ENCODE measurements at places on chromosomes 2 and 18.

- DNase-seq, result no peak
Observed at GRCh38 chr2:239047861-239048260, 200.0 kb downstream of the TWIST2 start.

DNA sequence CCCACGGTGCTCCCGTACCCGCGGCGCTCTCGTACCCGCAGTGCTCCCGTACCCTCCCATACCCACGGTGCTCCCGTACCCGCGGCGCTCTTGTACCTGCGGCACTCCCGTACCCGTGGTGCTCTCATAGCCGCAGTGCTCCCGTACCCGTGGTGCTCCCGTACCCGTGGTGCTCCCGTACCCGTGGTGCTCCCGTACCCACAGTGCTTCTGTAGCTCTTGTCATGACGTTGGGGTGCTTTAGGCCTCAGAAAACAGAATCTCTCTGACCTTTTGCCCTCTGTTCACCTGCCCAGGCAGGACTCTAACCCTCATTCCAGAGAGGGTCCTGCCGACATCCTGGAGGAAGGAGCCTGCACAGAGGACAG lies 35.3 kb downstream of the SLC66A2 start:
- no peak for DNase-seq

GRCh38 chr2:236646441-236646840 lies 76.8 kb downstream of the ACKR3 start:
- DNase-seq, result no peak

- no peak for DNase-seq
Observed at GRCh38 chr2:168237741-168238140, 9.7 kb downstream of the STK39 start.

DNA sequence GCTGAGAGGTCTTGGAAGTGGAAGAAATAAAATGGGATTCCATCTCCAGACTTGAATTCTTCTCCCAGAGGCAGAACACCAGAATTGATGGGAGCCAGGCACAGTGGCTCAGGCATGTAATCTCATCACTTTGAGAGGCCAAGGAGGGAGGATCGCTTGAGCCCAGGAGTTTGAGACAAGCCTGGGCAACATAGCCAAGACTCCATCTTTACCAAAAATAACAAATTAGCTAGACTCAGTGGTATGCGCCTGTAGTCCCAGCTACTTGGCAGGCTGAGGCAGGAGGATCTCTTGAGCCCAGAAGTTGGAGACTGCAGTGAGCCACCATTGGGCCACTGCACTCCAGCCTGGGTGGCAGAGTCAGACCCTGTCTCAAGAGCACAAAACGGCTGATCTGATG lies 144.3 kb downstream of the C1D start:
- DNase-seq, result no peak

DNA sequence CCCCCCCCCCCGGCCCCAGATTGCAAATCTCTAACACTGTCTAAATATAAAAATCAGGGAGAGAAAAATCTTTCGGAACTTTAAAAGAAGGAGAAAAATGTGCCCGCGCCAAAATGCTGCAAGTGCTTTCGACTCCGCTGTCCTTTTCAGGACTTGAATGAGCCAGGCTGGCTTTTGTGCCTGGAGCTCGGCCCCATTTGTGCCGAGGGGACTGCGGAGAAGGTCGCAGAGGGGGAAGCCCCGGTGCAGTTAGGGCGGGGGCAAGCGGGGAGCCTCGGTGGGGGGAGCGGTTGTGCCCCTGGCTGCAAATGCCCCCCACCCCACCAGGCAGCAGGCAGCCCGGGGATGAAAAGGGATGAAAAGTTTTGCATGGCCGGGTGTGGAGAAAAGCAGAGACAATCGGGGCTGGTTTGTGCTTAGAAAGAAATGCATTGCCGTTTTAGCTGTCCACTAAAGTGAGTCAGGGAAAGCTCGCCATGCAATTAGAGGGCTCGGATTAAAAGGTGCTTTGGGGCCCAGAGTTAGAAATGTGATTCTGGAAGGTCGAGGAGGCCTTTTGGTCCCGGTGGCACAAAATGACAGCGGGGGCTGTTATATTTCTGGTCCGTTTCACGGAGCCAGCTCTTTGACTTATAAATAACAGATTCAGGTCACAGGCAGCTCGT lies 1.6 kb downstream of the INHBB start:
- no peak for DNase-seq

DNA sequence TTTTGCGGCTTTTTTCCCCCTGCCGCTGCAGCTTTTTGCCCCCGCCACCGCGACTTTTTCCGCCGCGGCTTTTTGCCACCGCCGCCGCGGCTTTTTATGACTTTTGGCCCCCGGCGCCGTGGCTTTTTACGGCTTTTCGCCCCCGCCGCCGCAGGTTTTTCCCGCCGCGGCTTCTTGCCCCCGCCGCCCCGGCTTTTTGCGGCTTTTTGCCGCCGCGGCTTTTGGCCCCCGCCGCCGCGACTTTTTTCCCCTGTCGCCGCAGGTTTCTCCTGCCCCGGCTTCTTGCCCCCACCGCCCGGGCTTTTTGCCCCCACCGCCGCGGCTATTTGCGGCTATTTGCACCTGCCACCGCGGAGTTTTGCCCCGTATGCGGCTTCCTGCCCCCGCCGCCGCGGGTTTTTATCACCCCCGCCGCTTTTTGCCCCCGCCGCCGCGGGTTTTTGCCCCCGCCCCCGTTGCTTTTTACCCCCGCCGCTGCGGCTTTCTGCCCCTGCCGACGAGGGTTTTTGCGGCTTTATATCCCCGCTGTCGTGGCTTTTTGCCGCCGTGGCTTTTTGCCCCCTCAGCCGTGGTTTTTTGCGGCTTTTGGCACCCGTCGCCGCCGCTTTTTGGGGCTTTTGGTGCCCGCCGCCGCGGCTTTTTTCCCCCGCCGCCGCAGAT lies 2750.9 kb downstream of the RPIA start:
- DNase-seq, result peak; percentile 17

GRCh38 chr2:217979151-217979811 lies 23.5 kb downstream of the TNS1 start:
- DNase-seq, result no peak

- no peak for DNase-seq
Observed at GRCh38 chr18:54931152-54931551, 28.1 kb downstream of the CCDC68 start.

DNA sequence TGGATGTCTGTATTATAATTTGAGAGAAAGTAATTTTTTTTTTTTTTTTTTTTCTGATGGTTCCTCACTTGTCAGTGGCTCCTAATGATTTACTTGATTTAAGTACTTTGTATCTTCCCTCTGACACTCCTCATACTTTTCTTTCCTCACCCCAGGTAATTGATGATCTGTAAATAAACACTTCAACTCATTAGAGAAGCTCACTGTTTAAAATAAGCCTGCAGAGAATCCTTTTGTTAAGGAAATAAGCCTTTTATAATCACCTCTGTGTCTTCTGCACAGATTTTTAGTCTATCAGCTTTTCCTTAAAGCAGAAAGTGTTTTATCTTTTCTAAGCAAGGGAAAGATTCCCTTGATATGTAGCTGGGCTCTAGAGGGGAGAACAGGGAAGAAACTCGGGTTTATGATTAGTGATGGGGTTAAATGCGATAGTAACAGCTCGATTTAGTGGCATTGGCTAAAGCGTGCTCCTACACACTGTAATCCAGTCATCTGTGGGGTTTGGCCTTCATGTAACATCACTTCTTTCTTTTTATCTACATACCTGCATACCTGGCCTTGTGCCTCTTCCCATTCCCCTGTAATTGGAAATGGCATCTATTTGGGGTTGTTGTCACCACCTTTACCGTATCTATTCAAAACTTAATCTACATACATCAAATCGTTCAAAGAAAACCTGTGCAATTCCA lies 60.1 kb upstream of the LRRTM1 start:
- DNase-seq, result no peak

DNA sequence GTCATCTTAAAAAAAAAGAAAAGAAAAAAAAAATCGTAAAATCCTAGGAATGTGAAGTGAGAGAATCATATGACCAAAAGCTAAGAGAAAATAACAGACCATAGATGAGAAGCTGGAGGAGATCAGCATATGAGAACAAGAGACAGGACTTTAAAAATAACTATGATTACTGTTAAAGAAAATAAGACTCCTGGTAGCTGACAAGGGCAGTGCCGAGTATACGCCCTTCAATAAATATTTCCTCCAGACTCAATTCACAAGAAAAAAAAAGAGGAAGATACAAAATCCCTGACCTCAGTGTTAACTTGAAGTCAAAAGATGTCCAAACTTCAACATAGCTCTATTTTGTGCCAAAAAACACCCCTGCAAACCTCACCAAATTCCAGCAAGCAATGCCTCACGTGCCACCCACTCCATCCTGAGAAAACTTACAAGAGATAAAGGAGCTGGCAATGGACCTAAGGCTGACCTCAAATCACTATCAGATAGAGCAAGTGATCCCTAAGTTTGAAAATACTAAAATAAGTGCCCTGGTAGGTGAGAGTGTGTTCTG lies 817.2 kb downstream of the SOCS6 start:
- no peak for DNase-seq

DNA sequence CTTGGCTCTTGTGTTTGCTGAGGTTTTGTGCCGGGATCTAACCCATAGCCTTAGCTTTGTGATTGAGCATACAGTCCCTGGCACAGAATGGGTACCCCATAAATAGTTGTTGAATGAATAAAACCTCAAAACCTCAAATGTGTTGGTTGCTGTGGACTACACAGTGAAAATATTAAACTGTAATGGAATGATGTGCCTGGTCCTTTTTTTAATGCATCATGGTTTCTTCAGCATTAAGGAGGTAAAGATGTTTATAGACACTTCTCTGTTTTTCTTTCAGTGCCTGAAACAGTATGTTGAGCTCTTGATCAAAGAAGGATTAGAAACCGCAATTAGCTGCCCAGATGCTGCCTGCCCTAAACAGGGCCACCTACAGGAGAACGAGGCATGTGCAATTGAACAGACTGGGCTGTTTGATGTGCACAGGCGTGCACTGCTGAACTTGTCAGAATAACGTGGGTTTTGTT lies 97.0 kb downstream of the RNF144A start:
- no peak for DNase-seq

DNA sequence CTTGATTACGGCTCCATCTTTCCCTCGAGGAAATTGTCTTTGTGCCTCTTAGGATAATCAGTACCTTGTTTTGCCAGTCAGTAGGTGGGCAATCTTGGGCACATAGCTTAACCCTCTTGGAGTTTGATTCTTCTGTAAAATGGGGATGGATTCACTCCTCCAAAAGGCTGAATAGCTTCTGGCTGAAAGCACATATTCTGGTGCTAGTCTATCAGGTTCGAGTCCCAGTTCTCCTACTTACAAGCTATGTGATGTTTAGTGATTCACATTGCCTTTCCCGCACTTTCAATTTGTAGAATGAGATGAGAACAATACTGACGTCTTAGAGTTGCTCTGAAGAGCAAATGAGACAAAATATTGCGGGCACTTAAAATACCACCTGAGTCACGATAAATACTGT lies 43.9 kb downstream of the ATIC start:
- no peak for DNase-seq

DNA sequence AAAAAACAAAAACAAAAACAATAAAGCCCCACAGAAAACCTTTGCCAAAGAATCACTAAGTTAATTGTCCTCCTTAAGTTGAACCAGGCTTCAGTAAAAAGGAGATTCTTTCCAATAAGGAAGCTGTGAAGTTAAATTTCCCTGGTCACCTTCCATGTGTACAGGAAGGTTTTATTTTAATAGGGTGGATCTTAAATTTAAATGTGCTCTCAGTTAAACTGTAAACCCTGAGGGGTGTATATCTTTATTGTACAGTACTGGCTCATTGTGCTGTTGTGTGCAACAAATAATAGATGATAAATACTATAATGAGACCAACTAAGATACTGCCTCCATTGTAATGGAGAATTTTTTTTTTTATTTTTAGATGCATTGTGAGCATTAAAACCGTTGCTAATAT lies 97.1 kb downstream of the NYAP2 start:
- DNase-seq, result no peak

DNA sequence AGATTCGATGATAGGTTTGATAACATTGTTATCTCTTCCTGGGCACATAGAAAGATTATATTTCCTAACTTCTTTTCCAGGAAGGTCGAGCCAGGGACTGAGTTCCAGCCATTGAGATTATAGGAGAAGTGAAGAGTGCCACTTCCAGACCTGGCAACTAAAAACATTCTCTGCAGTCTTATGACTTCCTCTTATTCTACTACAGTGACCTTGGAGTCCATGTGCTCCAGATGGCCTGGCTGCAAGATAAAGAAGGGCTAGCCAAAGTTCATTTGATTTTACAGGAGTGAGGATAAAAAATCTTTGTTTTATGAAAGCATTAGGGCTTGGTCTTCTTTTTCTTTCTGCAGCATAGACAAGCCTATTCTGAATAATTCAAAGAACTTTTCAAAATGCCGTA lies 363.0 kb downstream of the FSIP2 start:
- no peak for DNase-seq

- no peak for DNase-seq
Observed at GRCh38 chr2:201021914-201022313, 49.6 kb downstream of the HYCC2 start.

GRCh38 chr2:75292826-75293225 lies 93.5 kb upstream of the TACR1 start:
- DNase-seq, result no peak

GRCh38 chr18:78728784-78729467 lies 250.7 kb upstream of the SALL3 start:
- no peak for DNase-seq

DNA sequence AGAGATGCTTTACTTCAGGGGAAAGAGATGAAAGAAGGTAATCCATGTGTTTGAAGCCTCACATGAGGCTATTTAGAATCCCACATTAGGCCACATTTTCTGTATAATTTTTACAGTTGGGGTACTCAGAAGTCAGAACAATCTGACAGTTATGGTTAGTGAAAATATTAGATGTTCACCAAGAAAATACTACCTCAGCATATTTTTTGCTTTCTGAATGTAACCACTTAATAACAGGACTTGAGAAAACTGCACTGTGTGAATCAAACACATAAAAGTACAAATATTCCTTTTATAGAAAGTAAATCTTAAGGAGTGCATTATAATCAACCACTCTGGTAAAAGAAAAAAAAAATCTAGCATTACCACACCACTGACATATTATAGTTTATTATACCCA lies 169.3 kb downstream of the SATB2 start:
- DNase-seq, result no peak

DNA sequence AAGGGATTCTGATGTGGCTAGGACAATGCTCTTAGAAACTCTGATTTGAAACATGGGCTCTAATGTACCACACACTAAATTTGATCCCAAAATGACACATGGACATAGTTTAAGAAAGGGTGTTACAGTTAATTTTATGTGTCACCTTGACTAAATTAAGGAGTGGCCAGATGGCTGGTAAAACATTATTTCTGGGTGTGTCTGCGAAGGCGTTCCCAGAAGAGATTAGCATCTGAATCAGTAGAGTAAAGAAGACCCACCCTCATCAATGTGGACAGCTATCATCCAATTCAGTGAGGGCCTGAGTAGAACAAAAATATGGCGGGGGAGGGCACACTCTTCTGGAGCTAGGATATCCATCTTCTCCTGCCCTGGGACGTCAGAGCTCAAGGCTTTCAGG lies 283.1 kb upstream of the CHAC2 start:
- DNase-seq, result no peak

DNA sequence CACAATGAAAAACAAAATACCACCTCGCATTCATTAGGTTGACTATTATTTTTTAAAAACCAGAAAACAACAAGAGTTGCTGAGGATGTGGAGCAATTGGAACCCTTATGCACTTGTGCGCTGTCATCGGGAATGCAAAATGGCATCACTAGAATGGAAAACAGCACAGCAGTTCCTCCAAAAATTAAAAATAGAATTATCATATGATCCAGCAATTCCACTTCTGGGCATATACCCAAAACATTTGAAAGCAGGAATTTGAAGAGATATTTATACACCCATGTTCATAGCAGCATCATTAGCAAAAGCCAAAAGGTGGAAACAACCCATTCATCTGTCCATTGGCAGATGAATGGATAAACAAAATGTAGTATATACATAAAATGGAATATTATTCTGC lies 11.9 kb upstream of the NMUR1 start:
- DNase-seq, result no peak

Measured in T-helper 22 cell (primary cell).